ENCODE measurements at places on chromosomes 2 and 18.
A peak's percentile ranks its signal among the peaks of the same experiment; 100 is the strongest.

DNA sequence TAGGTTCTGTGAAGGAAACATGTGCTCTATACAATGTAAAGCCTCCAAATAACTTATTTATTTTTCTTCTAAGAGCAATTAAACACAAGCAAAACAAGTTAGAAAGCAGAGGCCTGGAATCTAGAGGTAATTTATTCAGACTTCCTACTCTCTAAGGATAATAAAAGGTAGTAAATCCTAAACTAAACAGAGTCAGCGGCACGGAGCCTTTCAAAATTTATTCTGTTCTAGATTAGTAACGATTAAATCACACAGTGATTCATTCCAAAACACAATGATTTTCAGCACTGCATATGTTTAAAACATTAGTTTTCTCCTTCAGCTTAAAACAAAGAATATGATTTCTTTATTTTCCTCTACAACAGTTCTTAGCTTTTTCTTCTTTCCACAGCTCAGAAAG lies 160.9 kb downstream of the FBXO15 start:
- DNase-seq, result no peak

GRCh38 chr18:70246061-70246466 lies 40.6 kb upstream of the RTTN start:
- no peak for DNase-seq

DNA sequence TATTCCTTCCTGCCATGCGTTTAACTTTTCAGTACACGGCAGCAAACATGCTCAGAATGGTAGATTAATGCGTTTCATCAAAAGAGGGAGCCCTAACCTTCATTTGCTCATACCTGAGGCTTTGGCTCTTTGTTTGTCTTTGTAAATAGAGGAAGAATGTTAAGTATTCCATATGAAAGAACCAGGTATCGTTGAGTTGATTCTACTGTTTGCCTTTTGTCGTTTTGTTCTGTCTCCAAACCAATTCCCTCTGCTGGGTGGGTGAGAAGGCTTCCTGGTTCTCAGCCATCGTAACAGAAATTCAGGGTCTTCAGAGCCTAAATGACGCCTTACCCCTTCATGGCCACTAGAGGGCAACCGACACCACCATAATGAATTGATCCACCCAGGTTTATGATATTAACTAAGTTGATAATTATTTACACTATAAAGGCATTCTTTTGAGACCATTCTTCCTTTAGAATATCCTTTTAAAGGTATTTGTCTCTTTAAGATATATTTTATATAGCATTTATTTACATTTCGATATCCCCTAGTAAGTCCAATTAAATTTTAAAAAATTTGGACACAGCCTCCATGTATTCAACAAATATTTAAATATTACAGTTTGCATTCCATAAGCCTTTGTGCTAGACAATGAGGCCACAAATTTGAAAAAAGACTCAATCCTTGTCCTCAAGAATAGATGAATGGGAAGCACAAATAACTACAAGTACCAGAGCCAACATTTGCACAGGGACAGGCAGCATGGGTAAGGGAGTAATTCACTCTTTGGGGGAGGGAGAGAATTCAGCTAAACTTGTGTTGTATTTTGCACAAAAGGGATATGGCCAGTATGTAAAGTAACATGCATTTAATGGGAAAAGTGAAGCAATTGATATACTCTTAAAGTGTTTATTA lies 48.1 kb downstream of the TIMM21 start:
- no peak for DNase-seq

- DNase-seq, result no peak
Observed at GRCh38 chr2:16716024-16716423, 50.4 kb upstream of the CYRIA start.

DNA sequence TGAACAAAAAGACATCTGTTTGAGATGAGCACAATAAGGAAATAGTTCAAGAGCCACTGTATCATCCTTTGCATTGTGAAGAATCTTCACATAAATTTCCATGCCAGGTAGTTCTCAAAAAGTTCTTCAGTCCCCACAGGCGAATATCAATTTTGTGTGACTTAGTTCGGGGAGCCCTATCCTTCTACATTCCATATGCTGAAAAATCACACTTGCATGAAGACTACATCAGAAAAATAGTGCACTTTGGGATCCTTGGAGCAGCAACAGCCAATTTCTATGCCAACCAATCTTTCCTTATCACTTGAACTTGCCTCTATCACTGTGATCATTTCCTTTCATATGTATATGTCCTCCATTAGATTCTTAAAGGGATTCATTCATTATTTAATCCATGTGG lies 830.6 kb upstream of the POU3F3 start:
- DNase-seq, result no peak

DNA sequence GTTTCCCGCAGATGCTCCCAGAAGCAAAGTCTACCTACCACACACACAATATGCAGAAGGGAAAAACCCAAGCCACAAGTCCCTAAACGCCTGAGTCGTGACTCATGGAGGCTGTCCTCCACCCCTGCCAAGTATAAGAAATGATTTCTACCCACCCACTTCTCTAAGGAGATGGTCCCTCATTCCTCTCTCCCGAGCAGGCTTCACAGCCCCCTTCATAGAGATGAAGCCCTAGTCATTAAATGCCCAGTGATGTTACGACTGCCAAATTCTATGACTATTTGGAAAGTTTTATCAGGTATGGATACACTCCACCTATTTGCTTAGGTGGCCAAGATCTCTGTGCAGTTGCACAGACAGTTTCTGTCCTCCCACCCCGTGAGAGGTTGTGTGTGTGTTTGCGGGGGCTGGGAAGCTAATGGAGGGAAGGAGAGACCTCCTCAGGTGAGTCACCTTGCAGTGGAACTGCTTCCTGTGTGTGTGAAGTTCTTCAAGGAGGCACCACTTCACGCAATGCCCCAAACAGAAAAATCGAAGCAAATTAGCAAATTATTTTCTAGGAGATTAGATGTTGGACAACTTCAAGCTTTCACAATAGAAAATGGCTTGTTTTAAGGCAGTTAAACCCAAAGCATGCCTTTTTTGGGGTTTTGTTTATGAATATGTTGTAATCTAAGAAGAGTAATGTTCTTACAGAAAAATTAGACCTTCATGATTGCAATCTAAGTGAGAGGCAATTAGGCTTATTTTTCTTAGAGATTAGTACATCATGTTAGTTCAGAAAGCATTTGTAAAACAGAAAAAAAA lies 175.2 kb downstream of the TGIF1 start:
- peak; percentile 90 for DNase-seq

DNA sequence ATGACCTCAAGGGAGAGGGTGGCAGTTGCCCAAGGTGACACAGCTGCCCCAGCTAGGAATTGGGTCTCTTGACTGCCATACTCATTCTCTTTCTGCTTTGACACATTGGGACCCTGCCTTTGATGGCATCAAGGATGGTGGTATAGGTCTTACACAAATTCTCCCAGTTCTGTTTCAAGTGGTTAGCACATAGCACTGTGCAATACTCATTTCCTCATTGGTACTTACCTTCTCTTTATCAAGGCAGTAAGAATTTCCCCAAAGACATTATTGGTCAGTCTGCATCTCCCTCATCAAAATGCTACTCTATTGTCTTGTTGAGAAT lies 35.9 kb upstream of the CCDC93 start:
- DNase-seq, result no peak

DNA sequence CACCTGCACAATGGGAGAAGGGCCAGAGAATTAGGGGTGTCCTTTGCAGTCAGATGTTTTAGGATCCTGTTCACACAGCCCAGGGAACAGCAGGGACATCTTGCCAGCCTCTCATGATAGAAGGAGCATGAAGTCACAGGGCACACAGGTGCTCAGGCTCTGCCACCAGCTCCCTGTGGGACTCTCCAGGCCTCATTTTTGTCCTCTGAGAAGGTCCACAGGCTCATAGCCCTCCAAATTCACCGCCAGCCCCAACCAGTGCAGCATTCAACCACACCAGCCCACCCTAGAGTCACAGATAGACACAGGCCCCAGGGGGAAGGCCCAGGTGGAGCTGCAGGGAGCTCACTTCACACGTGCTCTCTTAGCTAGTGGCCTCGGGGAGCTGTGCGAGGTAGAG lies 391.7 kb downstream of the TNS1 start:
- no peak for DNase-seq

DNA sequence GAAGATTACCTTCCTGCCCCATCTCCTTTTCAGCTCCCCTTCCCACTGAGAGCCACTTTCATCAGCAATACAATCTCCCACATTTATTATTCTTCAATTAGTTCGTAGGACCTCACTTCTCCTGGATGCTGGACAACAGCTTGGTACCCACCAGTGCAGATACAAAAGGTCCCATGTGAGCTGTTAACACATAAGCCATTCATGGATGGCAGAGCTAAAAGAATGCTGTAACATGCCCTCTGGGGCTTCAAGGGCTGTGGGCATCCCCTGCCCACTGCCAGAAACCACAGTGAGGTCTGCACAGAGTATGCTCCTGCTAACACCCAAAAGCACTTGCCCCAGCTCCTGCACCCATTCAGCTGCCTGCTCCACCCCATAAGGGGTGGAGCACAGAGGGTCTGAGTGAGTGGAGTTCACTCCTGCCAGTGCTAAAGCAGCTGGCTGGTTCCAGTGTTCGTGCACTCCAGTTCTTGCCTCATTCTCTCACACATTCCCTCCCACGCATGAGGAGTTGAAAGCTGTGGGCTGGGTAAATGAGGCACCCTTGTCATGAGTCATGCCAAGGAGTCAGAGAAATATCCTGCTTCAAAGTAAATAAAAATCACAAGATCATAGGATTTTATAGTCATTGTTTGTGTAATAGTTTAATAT lies 305.9 kb upstream of the TMEFF2 start:
- DNase-seq, result no peak

- peak; percentile 44 for DNase-seq
Observed at GRCh38 chr2:29223851-29224692, 108.9 kb downstream of the CLIP4 start.
